ENCODE measurements at places on chromosomes 5 and 9. TPM values are rescaled to one million over a fixed set of nuclear protein-coding genes. Genes with fewer than 3 reads are reported as not detected.
A peak's percentile ranks its signal among the peaks of the same experiment; 100 is the strongest.

DNA sequence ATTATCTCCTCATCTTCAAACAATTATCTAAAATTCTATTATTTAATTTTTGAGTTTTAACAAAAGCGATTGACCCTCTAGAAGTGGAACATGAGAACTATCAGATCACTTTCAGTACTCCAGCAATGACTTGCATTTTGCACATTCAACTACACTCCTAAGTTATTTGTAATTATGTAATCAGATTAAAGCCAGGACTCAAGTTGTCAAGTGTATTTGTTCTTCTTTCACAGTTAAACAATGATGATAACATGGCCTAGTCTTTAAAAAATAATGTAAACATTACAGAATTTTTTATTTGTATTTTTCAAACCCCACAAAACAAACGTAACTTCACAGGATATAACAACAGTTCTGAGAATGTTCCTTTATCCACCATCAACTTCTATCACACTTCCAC is 2148.9 kb upstream of the ACO1 start:
- DNase-seq = no peak

GRCh38 chr5:38426986-38427950 is 129.2 kb downstream of the LIFR start:
- DNase-seq = no peak

DNA sequence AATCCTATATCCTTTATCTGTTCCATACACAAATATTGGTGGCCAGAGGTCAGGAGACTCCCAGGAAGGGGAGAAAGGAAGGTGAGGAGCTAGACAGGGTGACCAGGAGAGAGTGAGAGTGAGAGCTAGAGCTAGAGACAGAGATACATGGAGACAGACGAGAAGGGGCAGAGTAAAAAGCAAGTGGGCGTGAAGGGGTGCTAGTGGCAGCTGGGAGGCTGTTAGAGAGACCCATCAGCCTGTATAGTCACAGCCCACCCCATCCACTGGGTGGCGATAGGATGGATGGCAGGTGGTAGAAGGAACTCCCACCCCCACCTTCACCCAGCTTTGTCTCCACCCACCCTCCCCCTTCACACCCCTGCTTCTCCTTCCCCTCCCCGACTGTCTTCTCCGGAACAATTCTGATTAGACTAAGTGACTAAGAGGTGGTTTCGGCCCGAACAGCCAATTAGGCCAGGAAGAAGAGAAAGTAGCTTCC is 32.8 kb downstream of the PCDH1 start:
- no peak for DNase-seq

GRCh38 chr5:37847978-37848425 is 8.2 kb upstream of the GDNF start:
- peak; percentile 56 for DNase-seq

DNA sequence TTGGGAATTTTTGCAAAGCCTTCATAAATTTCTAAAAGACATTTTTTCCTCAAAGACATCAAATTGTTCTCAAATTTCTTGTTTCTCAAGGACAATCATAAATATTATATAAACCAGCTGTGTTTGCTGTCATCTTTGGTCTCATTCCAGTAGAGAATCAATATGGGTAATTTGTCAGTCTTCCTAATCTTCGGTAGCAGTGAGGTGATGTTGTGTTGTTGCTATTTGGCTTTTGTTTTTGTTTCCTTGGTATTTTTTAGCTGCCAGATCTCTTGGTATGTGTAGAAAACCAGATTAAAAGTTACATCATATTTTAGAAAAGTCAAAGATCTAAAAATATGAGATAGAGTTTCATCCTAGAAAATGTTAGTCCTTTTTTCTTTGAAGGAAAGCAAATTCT is 87.5 kb downstream of the CAMK4 start:
- DNase-seq = no peak

DNA sequence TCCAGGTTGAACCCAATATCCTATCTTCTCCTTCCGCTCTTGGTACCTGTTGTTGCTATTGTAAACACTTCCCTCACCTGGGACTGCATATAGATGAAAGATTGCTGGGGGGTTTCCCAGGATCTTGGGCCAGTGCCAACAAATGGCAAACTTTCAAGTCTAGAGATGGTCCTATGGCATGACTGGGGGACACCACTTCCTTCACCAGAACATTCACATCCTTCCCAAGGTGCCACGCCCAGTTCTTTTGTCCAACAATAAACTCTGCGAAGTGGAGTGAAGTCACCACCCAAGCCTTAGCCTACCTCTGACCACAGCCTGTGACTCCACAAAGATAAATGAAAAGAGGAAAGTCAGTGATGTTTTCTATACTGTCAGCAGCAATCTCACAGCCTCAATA is 34.4 kb downstream of the DOCK8 start:
- DNase-seq = no peak

DNA sequence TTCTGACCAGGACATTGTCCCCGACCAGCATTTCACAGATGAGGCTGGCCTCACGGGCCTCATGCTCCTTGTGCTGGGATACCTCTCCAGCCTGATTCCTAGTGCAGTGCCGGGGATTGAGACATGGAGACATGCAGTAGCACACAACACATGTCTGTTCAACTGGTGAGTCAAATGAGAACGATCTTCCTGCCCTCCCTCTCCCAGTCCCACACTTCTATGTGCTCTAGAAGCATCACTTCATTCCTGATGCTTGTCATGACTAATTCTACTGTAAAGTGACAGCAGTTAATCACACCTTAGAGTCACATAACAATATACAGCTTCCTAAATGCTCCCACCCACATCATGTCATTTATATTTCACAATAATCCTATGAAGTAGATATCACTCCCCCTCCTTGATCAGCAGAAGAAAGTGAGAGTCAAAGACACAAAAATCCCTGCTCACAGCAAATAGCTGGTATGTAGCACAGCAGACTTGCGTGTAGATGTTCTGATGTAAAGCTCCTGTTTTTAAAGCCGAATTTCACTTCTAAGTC is 101.8 kb downstream of the CCDC192 start:
- DNase-seq = no peak

- DNase-seq = no peak
Measured at GRCh38 chr9:87337335-87338087, 160.2 kb upstream of the DAPK1 start.

- DNase-seq = no peak
Measured at GRCh38 chr5:133219296-133219695, 167.5 kb downstream of the HSPA4 start.

DNA sequence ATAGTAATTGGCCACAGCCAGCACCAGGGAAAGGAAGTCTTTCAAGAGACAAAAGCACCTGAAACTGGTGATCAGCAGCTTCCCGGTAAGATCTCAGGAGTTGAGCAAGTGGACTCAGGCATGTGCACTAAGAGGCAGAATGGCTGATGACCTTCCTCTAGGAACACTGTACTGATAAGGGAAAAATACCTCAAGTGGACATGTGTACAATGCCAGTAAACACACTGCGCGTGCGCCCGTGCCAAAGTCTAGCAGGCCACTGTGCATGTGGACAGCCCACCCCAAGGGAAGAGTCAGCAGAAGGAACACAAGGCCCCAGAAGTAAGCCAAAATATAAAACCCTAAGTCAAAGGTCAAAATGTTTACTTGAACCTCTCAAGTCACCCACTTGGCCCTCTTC is 423.0 kb downstream of the TUSC1 start:
- DNase-seq = no peak

DNA sequence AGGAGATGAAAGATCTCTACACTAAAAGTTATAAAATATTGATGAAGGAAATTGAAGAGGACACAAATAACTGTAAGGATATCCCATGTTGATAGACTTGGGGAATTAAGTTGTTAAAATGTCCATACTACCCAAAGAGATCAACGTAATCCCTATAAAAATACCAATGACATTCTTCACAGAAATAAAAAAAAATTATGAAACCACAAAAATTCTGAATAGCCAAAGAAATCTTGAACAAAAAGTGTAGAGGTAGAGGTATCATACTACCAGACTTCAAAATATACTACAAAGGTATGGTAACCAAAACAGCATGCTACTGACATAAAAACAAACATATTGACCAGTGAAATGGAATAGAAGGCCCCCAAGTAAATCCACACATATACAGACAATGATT is 71.5 kb upstream of the ELL2 start:
- no peak for DNase-seq

DNA sequence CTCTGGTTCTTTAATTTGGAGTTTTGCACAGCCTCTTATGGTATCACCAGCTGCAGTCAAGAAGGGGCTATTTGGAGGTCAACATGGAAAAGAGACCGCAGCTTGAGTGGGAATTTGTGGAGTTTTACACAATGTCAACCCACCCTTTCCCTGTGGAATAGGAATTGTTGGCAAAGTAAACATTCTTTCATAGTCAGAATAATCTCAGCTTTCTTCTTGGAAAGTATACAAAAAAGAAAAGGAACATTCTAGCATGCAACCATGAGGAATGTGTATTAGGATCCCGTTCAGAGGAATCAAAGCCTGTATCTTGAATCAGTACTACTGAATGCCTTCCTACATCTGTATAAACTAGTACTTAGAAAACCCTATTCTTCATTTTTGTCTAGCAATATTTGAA is 107.6 kb downstream of the LURAP1L start:
- no peak for DNase-seq

GRCh38 chr5:131883984-131884383 is 61.5 kb downstream of the MEIKIN start:
- DNase-seq = no peak

- no peak for DNase-seq
Measured at GRCh38 chr9:105244734-105245028, 230 bp downstream of the SLC44A1 start.

GRCh38 chr5:115098041-115098702 is 71.5 kb downstream of the TRIM36 start:
- peak; percentile 23 for DNase-seq

- no peak for DNase-seq
Measured at GRCh38 chr5:140631036-140631417, 1.9 kb downstream of the CD14 start.

PPP3R2 gene
- total RNA-seq = not detected

APBA1 gene
- total RNA-seq = under 0.01 TPM

NR4A3 gene
- total RNA-seq = not detected

PLAC8L1 gene
- total RNA-seq = not detected

CLTA gene
- total RNA-seq = 1,874 TPM

IL7R gene
- total RNA-seq = 3.4 TPM

GABRA1 gene
- not detected for total RNA-seq

ZNF483 gene
- total RNA-seq = not detected

FRMPD1 gene
- not detected for total RNA-seq

GARIN3 gene
- total RNA-seq = not detected
